ENCODE measurements at places on chromosomes 6 and 20. TPM values are rescaled to one million over a fixed set of nuclear protein-coding genes. Genes with fewer than 3 reads are reported as not detected.

Gene ZNF318
- total RNA-seq, result 8.2 TPM

Gene QRSL1
- 8.7 TPM for total RNA-seq

Gene NKAIN4
- 0.17 TPM for total RNA-seq

Gene PDCD2
- 126 TPM for total RNA-seq

Gene CCDC28A
- total RNA-seq, result 8.6 TPM

Gene ZSCAN23
- total RNA-seq, result 0.34 TPM

Gene TRAPPC3L
- not detected for total RNA-seq

Gene ITPA
- total RNA-seq, result 39.9 TPM

Gene NHLRC1
- 1.5 TPM for total RNA-seq

Gene FAM83D
- 4.4 TPM for total RNA-seq

Gene ARID1B
- total RNA-seq, result 27.5 TPM

Gene VSTM2L
- 8.6 TPM for total RNA-seq

Gene SLC25A27
- total RNA-seq, result 2.0 TPM

Gene WFDC2
- not detected for total RNA-seq

Gene RAMACL
- total RNA-seq, result 0.23 TPM

Gene AHCY
- total RNA-seq, result 121 TPM

Gene LRRN4
- 1.0 TPM for total RNA-seq

Gene CAPN11
- not detected for total RNA-seq

Gene APCDD1L
- total RNA-seq, result 3.7 TPM

Gene HTR1E
- total RNA-seq, result not detected

Gene SPAG4
- total RNA-seq, result 13.5 TPM

Gene ZC3H12D
- 0.12 TPM for total RNA-seq

Gene LY6G6C
- not detected for total RNA-seq

Gene HSPA1B
- 110 TPM for total RNA-seq

Gene CSNK2A1
- total RNA-seq, result 52.3 TPM

Gene C20orf141
- total RNA-seq, result 0.47 TPM

Gene GRIK2
- total RNA-seq, result 2.3 TPM

Gene CCR6
- total RNA-seq, result not detected

Gene CLVS2
- not detected for total RNA-seq

Gene EHMT2
- total RNA-seq, result 55.8 TPM

Gene COL9A3
- total RNA-seq, result 133 TPM

Gene ENPP3
- not detected for total RNA-seq

Gene SAMD5
- 1.3 TPM for total RNA-seq

Gene VWA7
- total RNA-seq, result not detected

Gene PHACTR1
- 1.1 TPM for total RNA-seq

Gene RHAG
- not detected for total RNA-seq

Gene SMIM28
- total RNA-seq, result not detected

Gene BIRC7
- not detected for total RNA-seq

Gene C6orf163
- total RNA-seq, result 0.09 TPM

Gene NRM
- total RNA-seq, result 11.1 TPM

Gene TGM3
- total RNA-seq, result not detected

Gene MAN1A1
- 59.3 TPM for total RNA-seq

Gene KHDC1
- total RNA-seq, result 4.1 TPM

Gene POU3F2
- not detected for total RNA-seq

Gene SCRT2
- total RNA-seq, result not detected

Gene MATN4
- total RNA-seq, result not detected

Gene DEFB128
- not detected for total RNA-seq

Gene C6orf118
- not detected for total RNA-seq

Gene PAQR8
- 2.7 TPM for total RNA-seq

Gene MRPS10
- 23.6 TPM for total RNA-seq

Gene CDSN
- not detected for total RNA-seq

Gene DOK5
- 9.9 TPM for total RNA-seq

Gene TRIM10
- total RNA-seq, result not detected

Gene EYS
- total RNA-seq, result not detected

Data from pericardium fibroblast (primary cell).